Urinary bladder (tissue), 4 donors: ENCODE measurements at places on chromosomes 6 and 20. TPM values are rescaled to one million over a fixed set of nuclear protein-coding genes. Genes with fewer than 3 reads are reported as not detected.

The ACTL10 gene
- total RNA-seq: 0.95 TPM

The SLX4IP gene
- total RNA-seq: 7.1 TPM

- DNase-seq: no peak
Measured at GRCh38 chr20:62732842-62733525, 24.3 kb downstream of the NTSR1 start.

DNA sequence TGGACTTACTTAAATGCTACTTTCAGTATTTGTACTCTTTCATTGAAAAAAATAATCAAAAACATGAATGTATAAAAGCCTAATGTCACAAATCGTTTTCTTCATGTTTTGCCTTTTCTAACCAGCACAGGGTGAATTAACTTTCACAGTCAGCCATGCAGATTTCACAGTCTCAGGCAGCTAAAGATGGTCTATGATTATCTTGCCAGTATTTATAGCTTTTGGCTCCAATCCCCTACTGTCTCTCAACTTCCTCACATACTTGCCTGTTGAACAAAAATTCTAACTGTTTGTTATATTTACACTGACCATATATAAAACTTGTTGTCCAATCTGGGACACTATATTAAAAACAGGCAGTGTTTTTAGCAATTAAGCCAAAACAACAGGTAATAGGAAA lies 358.2 kb downstream of the ARHGAP18 start:
- DNase-seq: no peak

DNA sequence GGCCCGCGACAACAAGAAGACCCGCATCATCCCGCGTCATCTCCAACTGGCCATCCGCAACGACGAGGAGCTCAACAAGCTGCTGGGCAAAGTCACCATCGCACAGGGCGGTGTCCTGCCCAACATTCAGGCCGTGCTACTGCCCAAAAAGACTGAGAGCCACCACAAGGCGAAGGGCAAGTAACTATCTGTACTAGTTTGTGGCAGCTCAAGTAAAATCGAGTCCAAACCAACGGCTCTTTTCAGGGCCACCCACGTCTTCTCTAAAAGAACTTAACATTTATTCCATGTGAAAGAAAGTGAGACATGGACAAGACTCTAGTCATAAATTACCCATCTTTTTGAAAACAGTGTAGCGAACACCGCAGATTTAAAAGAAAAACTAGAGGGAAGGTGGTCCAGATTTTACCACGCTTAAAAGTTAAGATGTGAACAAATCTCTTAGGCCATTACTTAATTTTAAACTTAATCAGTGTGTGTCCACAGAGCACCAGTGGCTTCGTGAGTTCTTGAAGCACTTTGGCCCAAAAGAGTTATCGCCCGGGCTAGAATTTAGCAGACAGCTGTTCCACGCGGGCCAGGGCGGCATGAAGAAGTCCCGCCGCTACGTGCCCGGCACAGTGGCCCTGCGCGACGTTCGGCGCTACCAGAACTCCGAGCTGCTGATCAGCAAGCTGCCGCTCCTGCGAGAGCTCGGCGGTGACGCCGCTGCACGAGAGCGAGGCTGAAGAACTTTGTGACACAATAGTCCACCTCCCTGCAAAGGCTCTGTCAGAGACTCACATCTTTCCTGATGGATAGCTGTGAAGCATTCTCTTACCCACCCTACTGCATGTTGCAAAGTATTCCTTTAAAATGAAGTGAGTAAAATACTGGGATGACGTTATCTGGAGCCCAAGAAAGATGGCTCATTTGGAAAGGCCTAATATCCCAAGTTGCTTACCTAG lies 113.9 kb upstream of the PRSS16 start:
- no peak for DNase-seq

DNA sequence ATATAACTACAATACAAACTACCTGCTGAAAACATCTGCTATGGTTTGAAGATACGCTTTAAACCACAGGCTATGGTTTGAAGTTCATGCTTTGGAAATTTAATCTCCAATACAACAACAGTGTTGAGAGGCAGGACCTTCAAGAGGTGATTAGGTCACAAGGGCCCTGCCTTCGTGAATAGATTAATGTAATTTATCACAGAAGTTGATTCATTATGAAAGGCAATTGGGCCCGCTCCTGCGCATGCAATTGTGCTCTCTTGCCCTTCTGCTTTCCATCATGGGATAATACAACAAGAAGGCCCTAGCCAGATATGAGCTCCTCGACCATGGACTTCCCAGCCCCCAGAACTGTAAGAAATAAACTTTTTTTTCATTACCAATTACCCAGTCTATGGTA lies 21.2 kb downstream of the REPS1 start:
- no peak for DNase-seq

- no peak for DNase-seq
Measured at GRCh38 chr6:3805448-3806123, 43.6 kb upstream of the FAM50B start.
